GM04503 (cell line): ENCODE measurements at places on chromosomes 5 and 9.

- no peak for DNase-seq
These were observed 189.2 kb downstream of the FSTL4 start for GRCh38 chr5:133423011-133423617.

DNA sequence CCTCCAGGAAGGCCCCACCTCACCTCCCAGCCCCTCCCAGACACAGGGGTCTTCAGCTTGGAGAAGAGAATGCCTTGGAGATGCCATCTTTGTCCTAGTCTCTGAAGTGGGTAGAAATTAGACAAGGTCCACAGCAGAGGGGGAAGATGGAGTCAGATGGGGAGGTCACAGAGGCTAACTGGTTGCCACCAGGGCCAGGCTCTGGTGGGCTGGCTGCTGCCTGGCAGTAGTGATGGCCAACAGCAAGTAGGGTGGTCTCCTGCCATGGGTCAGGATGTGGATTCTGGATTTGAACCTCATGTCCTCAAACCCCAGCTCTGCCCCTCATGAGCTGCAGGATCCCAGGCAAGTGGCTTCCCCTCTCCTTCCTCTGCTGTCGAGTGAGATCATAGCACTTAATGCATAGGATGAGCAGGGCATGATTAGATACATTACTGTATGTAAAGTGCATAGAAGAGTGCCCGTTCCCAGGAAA lies 38.7 kb upstream of the NEK6 start:
- DNase-seq: no peak

GRCh38 chr9:99107421-99107820 lies 2.5 kb downstream of the TGFBR1 start:
- DNase-seq: no peak

DNA sequence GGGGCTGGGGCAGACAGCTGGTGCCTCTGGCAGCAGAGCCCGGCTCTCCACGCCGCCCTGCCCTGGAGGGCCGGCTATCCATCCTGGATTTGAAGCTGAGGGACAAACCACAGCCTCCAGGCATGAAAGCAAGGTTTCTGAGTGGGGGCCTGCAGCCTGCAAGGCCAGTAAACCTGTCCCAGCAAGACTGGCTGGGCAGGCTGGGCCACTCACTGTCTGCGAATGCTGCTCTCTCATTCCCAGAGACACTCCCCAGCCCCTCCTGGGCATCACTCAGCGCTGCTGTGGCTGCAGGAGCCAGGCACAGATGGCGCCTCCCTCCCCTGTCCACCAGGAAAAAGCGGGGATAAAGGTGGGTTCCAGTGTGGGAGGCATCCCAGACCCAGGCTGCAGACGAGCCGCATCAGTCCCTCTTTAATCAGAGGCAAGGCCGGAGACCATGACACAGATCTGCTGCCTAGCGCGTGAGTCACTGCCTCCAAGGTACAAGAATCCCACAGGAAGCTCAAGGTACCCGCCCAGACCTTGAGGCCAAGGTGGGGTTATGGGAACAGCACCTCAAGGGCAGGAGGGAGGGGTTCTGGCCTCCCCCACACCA lies 118.0 kb downstream of the VAV2 start:
- DNase-seq: no peak

DNA sequence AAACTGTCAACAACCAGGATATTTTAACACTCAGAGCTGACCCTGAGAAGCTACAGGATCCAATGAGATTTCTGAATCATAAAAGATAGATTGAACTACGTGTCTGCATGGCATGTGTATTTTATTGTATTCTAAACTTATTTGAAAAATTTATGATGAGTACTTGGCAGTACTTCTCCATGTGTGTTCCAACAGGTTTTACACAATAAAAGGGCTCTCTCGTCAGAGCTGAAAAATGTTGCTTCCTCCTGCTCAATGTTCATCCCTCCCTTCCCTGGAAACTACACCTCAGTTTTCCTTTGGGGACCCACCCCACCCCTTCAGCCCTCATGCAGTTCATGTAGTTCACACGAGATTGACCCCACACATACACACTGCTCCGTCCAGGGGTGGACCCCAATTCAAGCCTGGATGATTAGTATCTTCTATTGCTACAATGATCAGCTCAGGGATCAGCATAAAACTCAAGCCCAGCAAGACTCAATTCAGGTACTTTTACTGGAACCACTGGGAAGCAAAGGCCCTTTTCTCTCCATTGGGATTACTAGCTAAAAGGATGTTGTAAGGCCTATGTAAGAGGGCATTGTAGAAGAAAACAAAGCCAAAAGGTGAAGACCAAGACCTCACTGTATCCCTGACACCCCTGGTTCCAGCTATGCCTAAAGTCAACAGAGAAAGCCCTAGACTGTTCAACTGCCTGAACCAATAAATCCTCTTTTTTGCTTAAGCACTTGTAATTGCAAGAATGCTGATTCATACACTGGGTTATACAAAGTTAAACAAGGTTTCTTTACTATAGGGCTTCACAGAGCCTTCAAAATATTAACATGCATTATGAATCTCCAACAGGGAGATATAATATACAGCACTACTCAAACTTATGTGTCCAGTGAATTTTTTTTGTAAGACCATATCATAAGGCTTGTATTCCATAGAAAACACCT lies 112.6 kb downstream of the SAXO1 start:
- DNase-seq: peak; percentile 69

- DNase-seq: no peak
These were observed 34.2 kb downstream of the PRKACG start for GRCh38 chr9:68979538-68980314.

DNA sequence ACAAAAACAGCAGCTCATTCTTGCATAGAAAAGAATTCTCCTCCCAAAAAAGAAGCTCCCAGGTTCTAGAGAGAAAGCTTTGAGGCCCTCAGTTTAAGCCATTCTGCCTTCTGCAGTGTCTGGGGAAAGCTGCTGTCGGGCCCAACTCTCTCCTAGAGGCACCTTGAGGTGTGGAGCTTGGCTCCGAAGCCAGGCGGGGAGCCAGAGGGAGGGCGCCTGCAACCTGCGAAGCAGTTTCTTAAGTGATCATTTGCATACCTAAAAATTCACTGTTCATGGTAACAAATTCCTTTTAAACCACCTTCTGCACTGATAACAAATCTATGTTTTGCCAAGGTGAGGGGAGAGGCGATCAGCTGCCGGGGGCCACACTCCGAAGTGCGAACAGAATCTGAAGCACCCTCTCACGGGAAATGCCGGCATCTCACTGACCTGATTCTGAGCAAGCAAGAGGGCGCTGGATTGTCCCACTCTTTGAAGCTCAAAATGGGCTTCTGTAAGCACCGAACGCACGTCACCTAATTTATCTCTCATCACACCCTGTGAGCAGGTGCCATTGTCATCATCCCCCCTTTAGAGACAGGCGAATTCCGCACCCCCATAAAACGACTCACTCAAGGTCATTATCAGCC lies 86.1 kb downstream of the GTF3C4 start:
- DNase-seq: no peak

- no peak for DNase-seq
These were observed 46.2 kb downstream of the TLR4 start for GRCh38 chr9:117750401-117750800.

GRCh38 chr5:122471031-122471751 lies 159.2 kb downstream of the SNCAIP start:
- DNase-seq: no peak

- no peak for DNase-seq
These were observed 80.5 kb downstream of the FNBP1 start for GRCh38 chr9:129962451-129962864.

- DNase-seq: no peak
These were observed 33.8 kb upstream of the ACO1 start for GRCh38 chr9:32350682-32351081.

- DNase-seq: no peak
These were observed 199.9 kb downstream of the DOCK8 start for GRCh38 chr9:414595-414994.

GRCh38 chr5:16464231-16464630 lies 1.4 kb downstream of the ZNF622 start:
- no peak for DNase-seq

GRCh38 chr5:35160486-35161116 lies 69.7 kb downstream of the PRLR start:
- no peak for DNase-seq

DNA sequence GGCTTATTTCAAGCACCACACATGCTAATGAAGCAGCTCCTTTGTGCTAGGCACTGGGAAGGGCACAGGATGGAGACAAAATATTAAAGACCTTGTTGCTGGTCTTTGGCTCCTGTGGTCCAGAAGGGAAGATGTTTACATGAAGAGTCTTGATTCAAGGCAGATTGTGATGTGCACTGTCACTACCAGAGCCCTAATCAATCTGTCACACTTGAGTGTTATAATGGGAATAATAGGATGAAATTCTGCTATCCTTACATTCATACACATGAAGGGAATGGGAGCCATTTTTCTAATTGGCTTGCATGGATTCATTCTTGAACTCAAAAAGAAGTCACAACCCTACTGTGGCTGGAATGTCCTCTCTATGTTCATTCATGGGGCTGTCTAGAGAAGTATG lies 203.0 kb downstream of the SEC61B start:
- no peak for DNase-seq

DNA sequence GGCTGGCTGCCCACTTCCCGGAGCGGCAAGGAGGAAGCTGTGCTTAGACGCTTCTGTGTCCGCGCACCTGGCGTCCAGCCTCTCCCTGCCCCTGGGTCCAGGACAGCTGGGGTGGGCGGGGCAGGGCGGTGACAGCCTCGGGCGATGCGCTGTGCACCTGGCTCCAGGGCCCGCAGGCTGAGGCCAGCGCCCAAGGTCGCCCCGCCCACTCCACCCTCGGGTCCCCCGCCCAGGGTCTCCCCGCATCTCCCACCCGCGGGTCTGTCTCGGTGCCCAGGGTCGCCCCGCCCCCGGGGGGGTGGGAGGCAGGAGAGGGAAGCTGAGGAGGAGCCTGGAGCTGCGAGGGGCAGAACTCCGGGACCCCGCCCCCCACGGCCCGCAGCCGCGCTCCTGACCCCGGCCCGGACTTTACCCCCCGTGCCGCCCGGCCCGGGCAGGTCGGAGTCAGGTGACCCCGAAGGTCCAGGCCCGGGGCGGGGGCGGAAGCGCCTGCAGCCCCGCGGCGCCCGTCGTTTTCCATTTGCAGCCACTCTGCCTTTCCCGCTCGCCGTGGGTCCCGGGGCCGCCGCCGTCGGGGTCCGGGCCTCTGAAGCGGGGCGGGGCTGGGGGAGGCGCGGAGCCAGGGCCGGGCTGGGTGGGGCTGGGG lies at the start of gene ENTPD8:
ENTPD8 (minus strand) TSS at position 69 of the 646 bp plus-strand sequence. CDS start 3,072 bp downstream, outside the sequence.
- no peak for DNase-seq

GRCh38 chr5:169651526-169651925 lies 14.5 kb downstream of the DOCK2 start:
- no peak for DNase-seq

GRCh38 chr9:36765077-36765390 lies 192.3 kb downstream of the MELK start:
- no peak for DNase-seq

DNA sequence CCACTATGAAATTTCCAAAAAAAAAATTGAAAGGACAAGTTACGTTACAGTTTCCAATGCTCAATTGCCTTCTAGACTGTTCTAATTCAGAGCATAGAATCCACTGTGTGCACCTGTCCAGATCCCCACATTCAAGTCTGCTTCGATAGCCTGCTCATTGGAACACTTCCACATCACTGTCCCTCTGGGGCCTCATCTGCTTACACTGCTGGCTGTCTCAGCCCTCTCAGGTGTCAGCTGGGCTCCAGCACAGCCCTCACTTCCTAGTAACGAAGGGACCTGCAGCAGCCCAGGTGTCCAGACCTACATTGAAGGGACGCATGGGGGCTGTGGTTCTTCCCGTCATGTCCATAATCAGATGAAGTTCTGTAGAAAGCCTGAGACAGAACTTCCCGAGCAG lies 94.3 kb upstream of the EMB start:
- no peak for DNase-seq

GRCh38 chr5:17069995-17070511 lies 134.0 kb upstream of the MYO10 start:
- DNase-seq: no peak

DNA sequence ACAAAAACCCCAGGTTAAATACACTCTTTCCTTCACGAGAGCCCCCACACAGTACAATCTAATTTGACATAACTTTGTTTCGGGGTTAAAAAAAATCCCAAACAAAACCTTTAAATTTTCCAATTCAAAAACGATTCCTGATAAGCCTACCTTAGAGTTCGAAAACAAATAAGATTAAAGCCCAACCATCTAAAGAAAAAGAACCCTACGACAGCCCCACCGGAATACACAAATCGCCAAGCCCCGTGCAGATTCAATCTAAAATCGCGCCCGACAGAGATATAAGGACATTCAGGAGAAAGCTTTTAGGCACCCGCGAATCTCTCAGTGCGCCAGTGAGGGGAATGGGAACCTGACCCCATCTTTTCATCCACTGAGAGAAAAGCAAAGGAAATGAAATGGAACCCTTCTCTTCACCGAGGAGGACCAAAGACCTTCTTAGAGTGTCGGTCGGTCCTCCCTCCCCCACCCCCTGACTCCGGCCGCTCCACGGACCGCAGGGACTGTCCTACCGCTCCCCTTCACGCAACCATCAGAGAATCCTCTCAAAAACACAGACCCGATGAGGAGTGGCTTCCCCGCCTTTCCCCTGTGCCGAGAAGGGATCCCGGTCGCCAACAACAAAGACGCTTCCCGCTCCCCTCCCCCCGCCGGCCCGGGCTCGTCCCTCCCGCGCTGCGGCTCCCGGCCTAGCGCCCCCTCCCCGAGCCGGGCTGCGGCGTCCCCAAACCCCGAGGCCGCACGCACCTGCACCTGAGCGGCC lies 925 bp downstream of the ABHD17B start:
- DNase-seq: no peak

DNA sequence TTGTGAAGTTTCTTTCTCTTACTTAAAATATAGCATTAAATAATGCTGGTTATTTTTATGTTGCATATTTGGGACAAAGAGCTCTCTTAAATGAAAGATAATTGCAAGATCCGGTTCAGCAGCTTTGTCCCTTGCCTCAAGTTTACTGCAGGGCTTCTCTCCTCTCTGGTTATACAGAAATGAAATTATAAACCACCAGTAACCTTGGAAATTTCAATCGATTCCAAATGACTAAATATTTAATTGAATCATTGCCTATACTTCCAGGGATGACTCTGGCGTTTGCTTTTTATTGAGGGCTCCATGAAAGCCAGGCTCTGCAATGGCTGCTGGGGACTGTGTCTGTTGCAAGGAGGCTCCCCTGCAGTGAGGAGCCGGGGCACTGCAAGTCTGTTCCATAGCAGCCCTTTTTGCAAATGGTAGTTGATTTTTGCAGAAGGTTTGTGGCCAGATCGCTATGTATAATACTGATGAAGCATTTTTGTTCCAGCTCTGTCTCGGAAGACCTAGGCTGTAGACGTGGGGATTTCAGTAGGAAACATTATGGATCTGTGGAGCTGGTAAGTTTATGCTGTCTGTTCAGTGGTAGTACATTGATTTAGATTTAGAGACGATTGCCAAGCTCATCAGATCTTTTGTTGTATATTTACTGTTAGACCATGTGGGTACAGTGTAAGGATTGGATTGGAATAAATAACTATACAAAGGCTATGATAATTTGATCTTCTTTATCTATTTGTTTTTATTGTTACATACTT lies at the start of gene GARNL3:
GARNL3 (plus strand) TSS at position 313 of the 758 bp plus-strand sequence; CDS start at position 417, 104 bp downstream.
- no peak for DNase-seq

DNA sequence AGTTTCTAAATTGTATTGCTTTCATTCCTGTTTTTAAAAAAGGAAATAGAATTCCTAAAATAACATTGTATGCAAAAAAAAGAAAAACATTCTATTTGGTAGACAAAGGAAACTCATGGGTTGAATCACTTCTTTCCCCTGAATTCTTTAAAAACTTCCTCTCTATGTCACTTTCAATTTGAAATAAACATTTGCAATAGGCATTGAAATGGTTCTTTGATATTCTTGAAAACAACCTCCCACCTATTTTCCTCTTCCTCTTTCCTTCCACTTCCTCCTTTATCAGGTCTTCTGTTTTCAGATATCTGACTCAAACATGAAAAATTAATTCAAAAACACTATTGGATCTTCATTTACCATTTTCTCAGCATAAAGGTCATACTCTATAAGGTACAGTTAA lies 442.0 kb upstream of the MEF2C start:
- DNase-seq: no peak
